ENCODE measurements at places on chromosomes 5 and 9. TPM values are rescaled to one million over a fixed set of nuclear protein-coding genes. Genes with fewer than 3 reads are reported as not detected.

PRRX2 gene
- 8.7 TPM for total RNA-seq

KIF24 gene
- 3.1 TPM for total RNA-seq

SLCO6A1 gene
- not detected for total RNA-seq

EQTN gene
- total RNA-seq: not detected

WASHC1 gene
- 11.4 TPM for total RNA-seq

PARP8 gene
- 0.13 TPM for total RNA-seq

NHP2 gene
- 445 TPM for total RNA-seq

DNAI1 gene
- total RNA-seq: 0.08 TPM

SMIM33 gene
- total RNA-seq: not detected

CCDC183 gene
- 0.16 TPM for total RNA-seq

OR1L6 gene
- total RNA-seq: not detected

NELFB gene
- 61.1 TPM for total RNA-seq

GHR gene
- not detected for total RNA-seq

GFI1B gene
- not detected for total RNA-seq
